ENCODE measurements at places on chromosomes 7 and 10.
A peak's percentile ranks its signal among the peaks of the same experiment; 100 is the strongest.

DNA sequence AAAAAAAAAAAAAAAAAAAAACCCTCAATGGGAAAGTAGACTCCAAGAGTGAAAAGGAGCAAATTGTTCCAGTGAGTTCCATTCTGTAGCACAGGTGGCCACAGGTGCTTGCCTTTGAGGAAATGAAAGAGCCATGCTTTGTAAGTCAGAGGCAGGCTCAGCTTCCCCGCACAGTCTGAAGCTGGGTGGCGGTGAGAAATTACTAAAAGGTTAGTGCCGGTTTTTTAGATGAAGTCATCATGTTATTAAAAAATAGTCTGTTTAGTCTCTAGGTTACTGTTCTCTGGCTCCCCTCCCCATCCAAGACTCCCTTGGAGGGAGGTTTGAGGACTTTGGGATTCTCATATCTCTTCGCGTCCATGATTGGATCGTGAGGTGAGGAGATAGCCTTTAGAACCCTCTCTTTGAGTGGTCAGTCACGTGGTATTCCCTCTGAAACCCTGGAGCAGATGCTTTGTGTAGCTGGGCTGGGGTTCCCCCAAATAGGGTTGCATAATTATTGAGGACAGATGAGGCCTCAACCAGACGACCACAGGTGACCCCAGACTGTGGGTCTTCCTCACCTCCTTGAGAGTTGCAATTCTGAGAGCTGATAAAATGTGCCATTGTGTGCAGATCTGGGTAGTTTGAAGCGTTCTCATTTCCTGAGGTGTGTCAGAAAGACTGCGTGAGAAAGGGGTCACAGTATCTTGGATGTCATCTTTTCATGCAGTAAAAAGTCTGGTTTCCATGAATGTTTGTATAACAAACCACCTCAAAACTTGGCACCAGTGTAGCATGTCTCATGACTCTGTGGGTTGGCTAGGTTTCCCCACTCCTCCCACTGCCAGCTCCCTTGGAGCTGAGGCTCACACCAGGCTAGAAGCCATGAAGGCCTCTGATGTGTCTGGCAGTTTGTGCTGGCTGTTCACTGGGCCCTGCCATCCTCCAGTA is 27.1 kb downstream of the OGDH start:
- no peak for DNase-seq
- peaks cover 25% of the 10 kb centered on the region for H3K36me3 ChIP-seq
- H3K4me3 ChIP-seq, result peak overlapping the region; percentile 50
- H3K4me1 ChIP-seq, result peaks cover 83% of the 10 kb centered on the region

- no peaks in the 10 kb centered on the region for H3K36me3 ChIP-seq
- DNase-seq, result no peak
- H3K27ac ChIP-seq, result no peak overlapping the region
- H3K4me1 ChIP-seq, result peaks cover 64% of the 10 kb centered on the region
- H3K27me3 ChIP-seq, result no peaks in the 10 kb centered on the region
- no peak overlapping the region for H3K4me3 ChIP-seq
Measured at GRCh38 chr7:98126311-98127142, 19.9 kb downstream of the LMTK2 start.

- H3K4me3 ChIP-seq, result no peak overlapping the region
- no peaks in the 10 kb centered on the region for H3K36me3 ChIP-seq
- no peak overlapping the region for H3K27ac ChIP-seq
Measured at GRCh38 chr10:122567056-122567660, 6.6 kb downstream of the DMBT1 start.

DNA sequence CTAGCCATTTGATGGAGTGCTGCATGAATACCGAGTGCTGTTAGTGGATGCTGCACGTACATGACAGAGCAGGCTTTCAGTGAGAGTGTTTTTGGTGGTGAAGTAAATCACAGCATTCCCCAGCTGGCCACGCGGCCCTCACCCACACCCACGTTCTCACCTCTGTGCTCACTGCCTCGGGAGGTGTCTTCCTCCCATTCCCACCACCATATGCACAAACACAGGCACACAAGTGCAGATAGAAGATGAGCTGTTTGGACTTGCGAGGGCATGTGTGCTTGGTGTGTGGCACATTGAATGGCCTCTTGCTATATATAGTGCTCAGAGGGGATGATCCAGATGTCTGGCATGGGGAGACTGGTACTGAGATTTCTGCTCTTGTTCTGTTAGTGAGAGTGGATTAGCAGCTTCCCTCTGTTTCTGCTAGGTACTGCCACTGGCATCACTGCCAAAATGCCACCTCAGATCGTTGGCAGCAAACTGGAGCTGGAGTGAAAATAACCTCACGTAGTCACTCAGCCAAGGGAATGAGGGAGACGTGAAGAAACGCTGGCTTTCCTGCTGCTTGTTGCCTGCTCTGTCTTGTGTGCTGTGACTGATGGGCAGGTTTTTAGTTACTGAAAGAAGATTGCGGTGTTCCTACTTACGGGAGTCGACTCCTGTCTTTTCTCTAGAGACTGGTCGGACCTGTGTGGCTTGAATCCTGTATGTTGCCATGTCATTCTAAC is 19.1 kb downstream of the DNAJB6 start:
- peak overlapping the region; percentile 12 for H3K4me3 ChIP-seq
- peaks cover 87% of the 10 kb centered on the region for H3K4me1 ChIP-seq
- DNase-seq, result no peak
- H3K27ac ChIP-seq, result peak overlapping the region; percentile 91
- no peaks in the 10 kb centered on the region for H3K27me3 ChIP-seq
- peaks cover 55% of the 10 kb centered on the region for H3K36me3 ChIP-seq

DNA sequence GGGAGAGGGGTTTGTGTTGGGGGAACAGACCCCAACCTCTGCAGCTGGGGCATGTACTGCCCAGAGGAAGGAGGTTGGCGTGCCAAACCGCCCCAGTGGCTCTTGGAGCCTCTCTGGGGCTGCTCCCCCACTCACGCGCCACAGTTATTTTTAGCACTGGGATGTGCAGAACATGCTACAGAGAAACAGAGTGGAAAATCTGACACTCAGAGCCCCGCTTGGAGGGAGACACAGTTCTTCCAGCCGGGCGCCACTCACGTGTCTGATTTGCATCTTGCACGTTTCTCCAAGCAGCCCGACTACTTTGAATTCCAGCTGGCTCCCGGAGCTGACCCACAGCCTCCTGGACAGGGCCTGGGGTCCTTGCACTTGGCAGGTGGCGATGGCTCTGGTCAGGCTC is 182.0 kb downstream of the RPS24 start:
- H3K4me1 ChIP-seq, result no peaks in the 10 kb centered on the region
- H3K27ac ChIP-seq, result no peak overlapping the region
- no peak for DNase-seq
- H3K4me3 ChIP-seq, result no peak overlapping the region
- no peaks in the 10 kb centered on the region for H3K36me3 ChIP-seq

DNA sequence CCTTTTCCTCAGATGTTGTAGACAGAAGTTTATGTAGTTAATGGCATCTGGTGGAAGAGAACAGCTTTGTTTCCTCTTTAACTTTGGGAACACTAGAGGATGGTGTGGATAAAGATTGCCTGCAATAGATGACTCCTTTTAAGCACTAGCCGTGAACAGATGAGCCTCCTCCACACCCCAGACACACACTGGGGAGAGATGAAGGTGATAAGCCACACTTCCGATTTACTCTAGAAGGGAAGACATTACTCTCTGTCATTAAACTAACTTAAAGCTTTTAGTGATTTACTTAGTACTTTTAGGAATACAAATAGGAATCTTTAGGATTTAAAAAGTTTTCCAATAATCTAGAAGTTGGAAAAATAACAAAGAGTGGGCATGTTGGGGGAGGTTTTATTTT is 6.8 kb downstream of the HSPA14 start:
- peaks cover 31% of the 10 kb centered on the region for H3K4me1 ChIP-seq
- DNase-seq, result no peak
- H3K27ac ChIP-seq, result peak overlapping the region; percentile 46
- H3K36me3 ChIP-seq, result peaks cover 37% of the 10 kb centered on the region
- H3K4me3 ChIP-seq, result no peak overlapping the region

GRCh38 chr10:51878695-51879094 is 179.3 kb upstream of the CSTF2T start:
- H3K36me3 ChIP-seq, result no peaks in the 10 kb centered on the region
- peaks cover 4% of the 10 kb centered on the region for H3K4me1 ChIP-seq
- no peak for DNase-seq
- peak overlapping the region; percentile 10 for H3K27ac ChIP-seq
- no peak overlapping the region for H3K4me3 ChIP-seq

DNA sequence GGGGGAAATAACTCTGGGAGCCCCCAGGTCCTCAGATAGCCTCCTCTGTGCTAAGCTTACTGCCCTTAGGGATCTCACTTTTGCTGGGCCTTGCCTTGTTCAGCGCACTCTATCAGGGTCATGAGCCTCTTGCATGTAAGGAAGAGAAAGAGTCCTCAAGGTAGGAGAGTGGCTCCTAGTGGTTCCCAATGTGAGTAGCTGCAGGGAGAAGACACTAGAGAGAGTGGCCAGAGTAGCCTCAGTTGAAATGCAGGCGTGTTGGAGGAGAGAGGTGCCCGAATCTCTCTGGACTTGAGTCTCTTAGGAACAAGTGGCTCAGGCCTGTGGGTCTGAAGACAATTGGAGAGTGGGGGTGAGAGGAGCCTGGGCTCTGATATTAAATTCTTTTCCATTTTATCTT is 94.3 kb upstream of the SORCS3 start:
- DNase-seq, result no peak
- H3K27ac ChIP-seq, result no peak overlapping the region
- H3K4me1 ChIP-seq, result no peaks in the 10 kb centered on the region
- no peak overlapping the region for H3K4me3 ChIP-seq

DNA sequence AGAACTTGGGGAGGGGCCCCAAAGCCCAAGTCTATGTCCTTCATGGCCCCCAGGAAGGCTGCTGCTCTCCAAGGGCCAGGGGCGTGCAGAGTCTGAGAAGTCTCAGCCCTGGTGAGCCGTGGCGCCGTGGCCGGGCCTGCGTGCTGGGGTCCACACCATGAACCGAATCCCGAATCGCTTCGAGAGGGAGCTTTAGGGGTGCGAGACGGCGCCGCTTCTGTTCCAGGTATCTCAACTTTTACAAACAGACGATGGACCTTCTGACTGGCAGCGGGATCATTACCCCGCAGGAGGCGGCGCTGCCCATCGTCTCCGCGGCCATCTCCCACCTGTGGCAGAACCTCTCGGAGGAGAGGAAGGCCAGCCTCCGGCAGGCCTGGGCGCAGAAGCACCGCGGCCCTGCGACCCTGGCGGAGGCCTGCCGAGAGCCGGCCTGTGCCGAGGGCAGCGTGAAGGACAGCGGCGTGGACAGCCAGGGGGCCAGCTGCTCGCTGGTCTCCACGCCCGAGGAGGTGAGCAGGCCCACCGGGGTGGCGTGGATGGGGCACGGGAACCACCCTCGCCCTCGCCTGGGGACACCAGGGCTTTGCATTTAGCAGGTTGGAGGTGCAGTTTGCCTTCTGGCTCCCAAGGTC is 12.7 kb downstream of the STRA8 start:
- no peaks in the 10 kb centered on the region for H3K36me3 ChIP-seq
- no peak overlapping the region for H3K4me3 ChIP-seq
- H3K27me3 ChIP-seq, result peaks cover 21% of the 10 kb centered on the region
- H3K27ac ChIP-seq, result no peak overlapping the region
- H3K4me1 ChIP-seq, result no peaks in the 10 kb centered on the region
- DNase-seq, result no peak

- no peak overlapping the region for H3K4me3 ChIP-seq
- no peaks in the 10 kb centered on the region for H3K27me3 ChIP-seq
- DNase-seq, result no peak
- no peak overlapping the region for H3K27ac ChIP-seq
- H3K36me3 ChIP-seq, result peaks cover 33% of the 10 kb centered on the region
Measured at GRCh38 chr10:74071157-74071556, 73.2 kb downstream of the VCL start.
